ENCODE measurements at places on chromosomes 1 and 21.

GRCh38 chr1:166272155-166272554, 105.4 kb upstream of the FAM78B start:
- no peak for DNase-seq

DNA sequence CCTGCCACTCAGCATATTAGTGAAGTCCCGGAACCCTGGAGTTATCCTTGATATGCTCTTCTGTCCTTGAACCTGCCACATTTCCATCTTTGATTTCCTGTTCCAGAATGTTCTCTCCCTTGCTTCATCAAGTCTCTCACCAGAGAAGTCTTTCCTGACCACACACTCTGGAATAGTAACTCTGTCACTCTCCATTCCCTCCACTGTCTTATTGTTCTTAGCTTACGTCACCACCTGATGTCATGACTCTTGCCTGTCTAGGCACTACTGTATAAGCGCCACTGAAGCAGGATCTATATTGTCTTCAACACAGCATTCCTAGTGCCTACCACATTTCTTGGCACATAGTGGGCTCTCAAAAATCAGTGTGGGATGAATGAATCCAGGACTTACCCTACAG, 65.4 kb upstream of the SMYD2 start:
- DNase-seq: no peak

DNA sequence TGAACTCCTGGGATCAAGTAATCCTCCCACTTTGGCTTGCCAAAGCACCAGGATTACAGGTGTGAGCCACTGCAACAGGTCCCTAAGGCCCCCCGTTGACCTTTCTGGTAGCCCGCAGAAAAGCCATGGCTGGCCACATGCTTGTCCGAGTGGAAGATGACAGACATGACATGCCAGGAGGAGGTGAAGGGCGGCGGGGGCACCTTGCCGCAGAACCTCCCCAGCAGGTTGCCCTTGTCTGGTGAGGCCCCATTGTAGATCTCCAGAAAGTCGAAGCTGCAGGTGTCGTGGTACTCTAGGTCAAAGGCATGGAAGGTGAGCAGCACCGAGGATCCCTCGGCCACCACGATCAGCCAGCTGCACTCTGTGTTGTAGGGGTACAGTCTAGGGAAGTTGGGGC, 8.4 kb downstream of the CDCP2 start:
- DNase-seq: no peak

GRCh38 chr21:34018185-34018584, 55.2 kb upstream of the MRPS6 start:
- DNase-seq: no peak

- no peak for DNase-seq
Measured at GRCh38 chr1:116785006-116785405, 30.8 kb downstream of the CD2 start.

- no peak for DNase-seq
Measured at GRCh38 chr1:186325239-186325638, 49.8 kb downstream of the TPR start.

- no peak for DNase-seq
Measured at GRCh38 chr21:20106368-20106767, 891.8 kb upstream of the NCAM2 start.

DNA sequence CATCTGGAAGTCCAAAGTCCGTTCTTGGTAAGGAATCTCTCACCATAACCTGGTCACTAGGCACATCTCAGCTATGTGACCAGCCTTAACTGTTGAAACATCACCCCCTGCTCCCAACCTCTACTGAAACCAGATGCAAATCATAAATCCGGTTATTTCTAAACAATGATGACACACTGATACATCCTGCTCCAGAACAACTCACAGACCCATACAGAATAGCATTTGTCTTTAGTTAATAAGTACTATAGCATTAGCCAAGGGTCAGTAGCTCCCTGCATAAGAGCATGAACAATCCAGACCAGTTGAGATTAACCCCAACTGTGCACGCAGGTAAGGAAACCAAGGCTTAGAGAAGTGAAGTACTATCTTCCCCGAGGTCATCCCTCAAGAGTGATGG, 38.0 kb upstream of the KCTD3 start:
- no peak for DNase-seq

DNA sequence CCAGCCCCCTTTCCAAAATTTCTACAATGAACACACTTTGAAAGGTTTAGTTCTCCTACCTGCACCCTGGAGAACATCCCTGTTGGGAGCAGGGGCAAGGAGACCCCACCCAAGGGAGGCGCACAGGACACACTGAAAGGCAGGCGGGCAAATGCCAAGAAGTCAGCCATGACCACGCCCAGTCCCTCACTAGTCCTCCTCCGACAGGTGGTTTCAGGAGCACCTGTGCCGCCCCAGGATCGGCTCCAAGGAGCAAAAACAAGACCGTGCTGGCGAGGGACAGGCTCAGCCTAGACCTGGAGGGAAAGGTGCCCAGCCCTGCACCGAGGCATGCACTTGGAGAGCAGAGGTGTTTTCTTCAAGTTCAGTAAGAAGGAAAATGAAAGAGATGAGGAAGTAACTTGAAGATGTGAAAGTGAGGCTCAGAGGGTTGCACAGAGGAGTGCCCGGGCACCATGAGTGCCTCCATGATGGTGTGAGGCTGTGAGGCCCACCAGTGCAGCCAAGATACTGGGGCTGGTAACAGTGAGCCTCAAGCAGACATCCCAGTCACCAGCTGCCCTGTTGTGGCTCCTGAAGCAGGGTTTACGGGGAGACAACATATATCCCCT, 19.6 kb upstream of the NADK start:
- no peak for DNase-seq

- DNase-seq: peak; percentile 21
Measured at GRCh38 chr1:25245809-25246599, 1.2 kb downstream of the RSRP1 start.

DNA sequence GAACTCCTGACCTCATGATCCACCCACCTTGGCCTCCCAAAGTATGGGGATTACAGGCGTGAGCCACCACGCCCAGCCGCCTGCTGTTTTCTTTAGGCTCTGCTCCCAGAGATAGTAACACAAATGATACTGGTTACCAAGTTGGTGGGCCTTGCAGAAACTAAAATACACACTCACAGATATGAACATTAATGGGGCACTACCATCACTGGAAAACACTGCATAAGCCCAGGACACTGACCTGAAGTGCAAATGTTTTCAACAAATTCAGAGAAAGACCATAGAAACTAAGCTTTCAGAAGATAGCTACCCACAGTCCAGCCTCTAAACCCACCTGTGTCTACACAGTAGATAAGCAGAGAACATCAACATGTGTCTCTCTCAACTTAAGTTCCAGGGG, 180.5 kb downstream of the FCRL5 start:
- no peak for DNase-seq

DNA sequence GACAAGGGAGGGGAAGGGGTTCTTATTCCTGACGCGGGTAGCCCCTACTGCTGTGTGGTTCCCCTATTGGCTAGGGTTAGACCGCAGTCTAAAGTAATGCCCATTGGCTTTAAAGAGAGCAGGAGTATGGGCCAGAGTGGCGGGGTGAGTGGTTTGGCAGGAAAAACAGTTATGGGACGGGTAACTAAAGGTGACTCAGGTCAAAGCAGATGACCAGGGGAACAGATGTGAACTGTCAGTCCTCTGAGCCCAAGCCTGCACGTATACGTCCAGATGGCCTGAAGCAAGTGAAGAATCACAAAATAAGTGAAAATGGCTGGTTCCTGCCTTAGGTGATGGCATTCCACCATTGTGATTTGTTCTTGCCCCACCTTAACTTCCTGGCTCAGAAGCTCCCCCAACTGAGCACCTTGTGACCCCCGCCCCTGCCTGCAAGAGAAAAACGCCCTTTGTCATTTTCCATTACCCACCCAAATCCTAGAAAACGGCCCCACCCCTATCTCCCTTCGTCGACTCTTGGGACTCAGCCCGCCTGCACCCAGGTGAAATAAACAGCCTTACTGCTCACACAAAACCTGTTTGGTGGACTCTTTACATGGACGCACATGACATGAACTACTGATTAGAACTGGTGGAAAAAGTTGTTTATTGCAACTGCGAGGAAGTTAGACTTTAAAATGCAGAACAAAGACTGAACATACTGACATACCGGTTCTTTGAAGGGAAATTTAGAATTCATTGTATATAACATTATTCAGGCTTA, 758 bp upstream of the ATAD3B start:
- peak; percentile 18 for DNase-seq

DNA sequence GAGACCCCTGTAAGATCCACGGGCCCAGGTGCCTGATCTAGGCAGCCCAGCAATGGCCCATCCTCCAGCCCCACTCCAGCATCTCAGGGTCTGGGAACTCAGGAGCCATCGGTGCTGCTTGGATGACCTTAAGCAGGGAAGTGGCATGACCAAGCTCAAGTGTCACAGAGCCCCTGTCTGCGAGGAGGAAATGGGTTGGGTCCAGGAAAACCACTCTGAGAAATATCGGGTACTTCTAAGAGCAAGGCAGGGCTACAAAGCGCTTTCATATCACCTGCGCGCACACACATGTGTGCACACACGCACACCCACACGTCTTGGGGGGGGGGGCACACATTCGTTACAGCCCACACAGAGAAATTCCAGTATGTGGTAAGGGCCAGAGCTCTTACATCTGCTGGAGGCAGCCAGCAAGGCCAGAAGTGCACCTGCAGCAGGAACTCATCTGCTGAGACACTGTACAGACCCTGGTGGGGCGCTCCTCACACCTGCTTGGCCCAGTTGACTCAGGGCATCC, 32.6 kb upstream of the SPOCD1 start:
- DNase-seq: no peak

DNA sequence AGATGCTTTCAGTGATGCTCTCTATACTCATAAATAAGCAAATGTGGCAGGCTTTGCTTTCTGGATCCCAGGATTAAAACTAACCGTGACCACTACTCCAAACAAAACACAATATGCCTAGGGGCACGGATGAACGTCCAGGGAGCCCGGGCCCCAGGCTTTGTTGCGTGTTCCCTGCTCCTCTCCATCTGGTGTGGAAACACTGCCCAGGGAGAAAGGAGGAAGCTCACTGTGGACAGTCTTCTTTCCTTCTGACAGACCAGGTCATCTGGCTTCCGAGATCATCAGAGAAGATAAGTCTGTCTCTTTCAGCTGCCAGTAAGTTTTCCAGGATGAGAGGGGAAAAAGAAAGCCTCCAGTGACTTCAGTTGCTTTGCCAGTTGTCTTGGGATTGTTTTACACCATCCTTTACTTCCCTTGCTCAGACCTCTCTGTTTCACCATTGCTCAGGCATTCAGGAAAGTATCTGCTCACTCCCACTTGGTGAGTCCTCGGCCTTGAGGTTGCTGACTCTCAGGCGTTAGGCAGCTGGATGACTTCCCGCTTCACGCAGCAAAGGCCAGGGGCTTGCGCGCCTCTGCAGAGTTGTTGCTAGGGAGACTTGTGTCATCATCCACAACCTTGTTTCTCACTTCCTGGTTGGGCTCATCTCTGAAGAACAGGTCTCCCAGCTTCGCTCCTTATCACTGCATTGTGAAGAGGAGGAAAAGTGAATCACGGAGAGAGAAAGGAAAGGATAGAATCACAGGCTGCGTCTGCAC, 20.6 kb upstream of the PGD start:
- peak; percentile 75 for DNase-seq

DNA sequence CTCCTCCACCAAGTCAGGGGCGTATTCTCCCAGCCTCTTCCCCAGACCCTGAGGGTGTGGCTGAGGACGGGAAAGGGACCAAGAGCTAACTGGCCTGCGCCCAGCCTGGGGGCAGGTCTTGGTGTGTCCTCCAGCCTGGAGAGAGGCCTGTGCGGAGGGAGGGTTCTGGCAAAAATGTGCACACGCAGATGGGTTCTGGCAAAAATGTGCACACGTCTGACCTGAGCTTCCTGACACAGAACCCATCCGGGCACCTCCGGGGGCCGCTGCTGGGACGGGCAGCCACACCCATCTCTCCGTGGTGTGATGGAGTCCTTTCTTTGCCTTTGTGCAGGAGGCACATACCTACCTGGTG, 23.1 kb upstream of the PKP1 start:
- no peak for DNase-seq

DNA sequence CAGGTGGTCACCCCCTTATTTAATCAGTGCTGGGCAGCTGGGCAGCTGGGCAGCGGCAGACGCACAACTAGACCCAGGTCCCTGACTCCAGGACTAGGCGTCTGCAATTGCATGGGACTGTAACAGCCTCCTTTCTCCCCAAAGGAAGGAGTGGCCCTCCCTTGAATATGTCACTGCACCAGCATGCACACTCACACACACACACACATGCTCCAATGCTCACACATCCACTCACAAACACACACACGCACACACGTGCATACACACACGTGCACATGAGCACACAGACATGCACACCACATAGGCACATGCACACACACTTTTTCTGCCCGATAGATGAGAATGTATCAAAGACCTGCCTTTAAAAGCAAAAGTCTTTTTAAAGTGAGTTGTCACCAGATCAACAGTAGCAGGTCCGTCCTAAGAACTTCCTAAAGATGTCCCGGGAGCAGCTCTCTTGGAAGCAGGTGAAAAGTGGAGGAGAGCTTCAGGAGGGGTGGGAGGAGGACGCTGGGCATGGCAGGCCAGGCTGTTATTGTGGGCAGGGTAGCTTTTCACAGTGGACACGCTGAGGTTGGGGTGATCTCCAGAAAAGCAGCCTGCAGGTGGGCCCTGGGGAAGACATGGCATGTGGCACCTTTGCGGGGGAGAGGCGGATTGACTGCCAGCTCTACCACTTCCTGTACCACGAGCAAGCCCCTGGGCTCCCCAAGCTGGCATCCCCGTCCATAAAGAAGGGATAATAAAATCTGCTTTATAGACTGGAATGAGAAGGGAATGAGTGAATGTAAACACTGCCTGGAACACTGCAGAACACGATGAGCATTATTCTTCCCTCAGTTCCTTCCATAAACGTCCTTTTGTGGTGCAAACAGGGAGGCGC, 1.7 kb downstream of the PDE9A start:
- DNase-seq: no peak

GRCh38 chr1:157034137-157034800, 11.3 kb downstream of the ARHGEF11 start:
- no peak for DNase-seq

DNA sequence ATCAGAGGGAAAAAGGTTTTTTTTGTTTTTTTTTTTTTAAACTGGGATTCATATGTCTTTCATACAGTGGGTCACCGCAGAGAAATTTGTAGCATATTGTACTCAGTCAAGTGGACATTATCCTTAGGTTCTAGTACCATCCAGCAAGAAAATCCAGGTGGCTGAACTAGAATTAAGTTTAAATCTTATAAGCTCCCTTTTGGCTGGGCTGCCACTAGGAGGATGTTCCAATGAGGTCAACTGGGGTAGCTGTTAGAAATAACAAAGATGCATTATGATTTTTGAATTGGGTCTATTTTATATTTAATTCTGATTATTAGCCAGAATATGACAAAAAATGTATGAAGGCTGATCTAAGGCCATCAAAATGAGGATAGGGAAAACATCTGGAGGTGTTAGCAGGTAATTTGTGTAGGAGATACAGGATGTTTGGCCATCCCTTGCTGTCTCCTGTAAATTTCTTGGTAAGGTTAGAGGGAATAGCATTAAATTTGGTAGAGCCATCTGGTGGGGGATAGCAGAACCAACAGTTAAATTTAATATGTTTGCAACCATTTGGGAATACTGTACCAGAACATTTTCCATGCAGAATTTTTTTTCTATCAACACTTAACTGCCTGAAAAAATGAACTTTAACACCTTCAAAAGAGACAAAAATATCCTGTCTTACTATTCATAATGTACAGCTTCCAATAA, 568.5 kb upstream of the B3GALT2 start:
- DNase-seq: no peak
